ENCODE measurements at places on chromosomes 11 and 22. TPM values are rescaled to one million over a fixed set of nuclear protein-coding genes. Genes with fewer than 3 reads are reported as not detected.
A peak's percentile ranks its signal among the peaks of the same experiment; 100 is the strongest.

Gene ADM
- 84.6 TPM for total RNA-seq

Gene DBX1
- total RNA-seq: not detected

Gene OR56B1
- total RNA-seq: not detected

DNA sequence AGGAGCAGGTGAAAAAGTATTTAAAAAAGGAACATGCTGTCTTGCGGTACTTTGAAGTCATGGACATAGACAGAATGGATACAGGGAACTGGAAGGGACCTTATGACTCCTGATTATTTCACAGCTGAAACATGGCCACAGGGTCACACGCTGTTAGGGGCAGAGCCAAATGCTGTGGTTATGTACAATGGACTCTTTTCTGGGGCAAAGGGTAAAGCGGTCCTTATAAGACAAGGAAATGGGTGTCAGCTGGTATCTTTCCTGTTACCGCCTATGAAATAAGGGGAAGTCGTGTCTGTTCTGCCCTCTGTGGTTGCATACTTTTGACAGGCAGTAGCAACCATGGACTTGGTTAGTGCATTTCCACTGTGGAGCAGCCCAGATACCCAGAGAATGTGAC is 12.8 kb upstream of the ST14 start:
- peak; percentile 76 for DNase-seq

- no peak for DNase-seq
These were observed 36.9 kb downstream of the IGF2 start for GRCh38 chr11:2102132-2102882.

GRCh38 chr11:108897071-108897481 is 232.2 kb downstream of the DDX10 start:
- no peak for DNase-seq

Gene LTBP3
- 42.0 TPM for total RNA-seq

DNA sequence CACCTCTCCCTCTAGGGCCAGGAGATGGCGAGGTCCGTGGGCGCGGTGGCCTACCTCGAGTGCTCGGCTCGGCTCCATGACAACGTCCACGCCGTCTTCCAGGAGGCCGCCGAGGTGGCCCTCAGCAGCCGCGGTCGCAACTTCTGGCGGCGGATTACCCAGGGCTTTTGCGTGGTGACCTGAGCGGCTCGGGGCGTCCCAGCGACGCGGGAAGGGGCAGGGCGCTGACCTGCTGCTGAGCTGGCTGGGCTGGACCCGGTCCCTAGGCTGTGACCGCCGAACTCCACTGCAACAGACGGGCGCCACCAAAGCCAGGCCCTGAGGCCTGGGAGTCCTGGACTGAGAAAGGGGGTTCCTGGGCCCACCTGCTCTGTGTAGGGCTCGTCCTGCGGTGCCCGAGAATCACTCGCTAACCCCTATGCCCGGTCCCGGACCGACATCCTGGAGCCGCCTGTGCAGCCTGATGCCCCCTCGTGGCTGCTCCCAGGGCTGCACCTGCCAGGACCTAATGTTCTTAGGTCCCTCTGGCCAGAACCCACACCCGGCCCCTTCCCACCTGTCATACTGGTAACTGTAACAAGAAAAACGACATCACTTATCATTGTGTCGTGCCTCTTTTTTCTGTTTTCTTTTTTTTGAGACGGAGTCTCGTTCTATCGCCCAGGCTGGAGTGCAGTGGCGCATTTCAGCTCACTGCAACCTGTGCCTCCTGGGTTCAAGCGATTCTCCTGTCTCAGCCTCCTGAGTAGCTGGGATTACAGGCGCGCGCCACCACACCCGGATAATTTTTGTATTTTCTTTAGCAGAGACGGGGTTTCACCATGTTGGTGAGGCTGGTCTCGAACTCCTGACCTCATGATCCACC is 15.0 kb downstream of the RHOD start:
- peak; percentile 90 for DNase-seq

DNA sequence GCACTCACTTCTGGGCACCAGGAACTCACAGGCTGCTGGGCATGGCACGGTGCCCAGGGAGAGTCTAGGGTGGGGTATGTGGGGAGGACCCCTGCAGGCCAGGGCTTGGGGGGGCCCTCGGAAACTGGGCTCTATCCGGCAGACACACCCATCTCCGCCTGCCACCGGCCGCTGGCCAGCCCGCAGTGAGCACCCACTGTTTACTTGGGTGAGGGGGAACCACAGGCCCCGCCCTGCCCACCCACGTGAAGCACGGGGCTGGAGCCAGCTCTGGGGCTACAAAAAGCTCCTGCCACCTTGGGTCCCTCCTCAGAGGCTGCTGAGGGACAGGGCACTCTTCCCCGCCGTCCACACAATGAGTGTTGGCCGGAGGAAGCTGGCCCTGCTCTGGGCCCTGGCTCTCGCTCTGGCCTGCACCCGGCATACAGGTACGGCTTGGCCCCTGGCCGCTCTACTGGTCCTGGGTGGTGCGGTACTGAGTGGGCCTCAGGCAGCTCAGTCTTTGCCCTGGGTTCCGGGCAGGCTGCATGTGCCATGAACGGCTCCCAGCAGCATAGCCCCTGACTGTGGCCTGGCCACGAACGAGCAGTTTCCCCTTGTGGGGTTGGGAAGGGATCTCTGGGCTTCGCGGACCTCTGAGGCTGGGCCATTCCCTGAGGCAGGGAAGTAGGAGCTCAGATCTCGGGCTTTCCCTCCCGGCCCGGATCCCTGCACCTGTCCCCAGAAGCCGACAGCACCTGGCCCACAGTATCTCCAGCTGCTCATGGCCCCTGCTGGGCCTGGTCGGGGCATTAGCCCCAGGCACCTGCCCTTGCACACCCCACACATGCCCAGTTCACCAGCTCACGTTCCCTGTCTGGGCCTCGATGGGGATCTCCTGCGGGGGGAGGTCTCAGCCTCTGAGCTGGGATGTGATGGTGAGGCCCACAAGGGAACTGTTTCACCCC is at the start of gene MUC5AC:
Gene MUC5AC, plus strand, starts transcription at position 309 of the 947 bp plus-strand sequence. Its CDS starts 47 bp downstream, at position 356.
- DNase-seq: peak; percentile 29

Gene EXPH5
- total RNA-seq: 3.3 TPM

Gene MMP12
- not detected for total RNA-seq

Gene IFITM2
- total RNA-seq: 98.2 TPM

- DNase-seq: no peak
These were observed 50.7 kb upstream of the LYVE1 start for GRCh38 chr11:10619131-10619680.

Gene OR2AG1
- total RNA-seq: not detected

Gene FAM83F
- total RNA-seq: 45.0 TPM

- DNase-seq: no peak
These were observed 111.6 kb downstream of the SIK3 start for GRCh38 chr11:116986521-116987105.

Data from Peyer's patch (tissue), 4 donors.